ENCODE measurements at places on chromosomes 1 and 21.

DNA sequence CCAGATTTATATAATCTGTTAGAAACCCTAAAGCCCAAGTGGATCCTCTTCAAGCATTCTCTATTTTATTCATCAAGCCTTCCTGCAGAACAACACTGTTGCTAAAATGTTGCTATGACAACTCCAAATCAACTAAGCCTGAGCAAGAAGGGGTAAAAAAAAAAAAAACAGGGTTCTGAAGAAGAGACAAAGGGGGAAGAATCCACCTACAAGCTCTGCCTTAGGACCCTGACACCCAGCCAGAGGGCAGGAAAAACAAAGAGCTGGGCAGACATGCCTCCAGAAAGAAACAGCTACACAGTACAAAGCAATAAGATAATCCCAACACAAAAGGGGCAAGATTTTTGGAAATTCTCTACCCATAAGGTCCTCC lies 1.3 kb downstream of the USF1 start:
- DNase-seq = no peak

- no peak for DNase-seq
These were observed 60.9 kb downstream of the AK5 start for GRCh38 chr1:77342745-77343144.

DNA sequence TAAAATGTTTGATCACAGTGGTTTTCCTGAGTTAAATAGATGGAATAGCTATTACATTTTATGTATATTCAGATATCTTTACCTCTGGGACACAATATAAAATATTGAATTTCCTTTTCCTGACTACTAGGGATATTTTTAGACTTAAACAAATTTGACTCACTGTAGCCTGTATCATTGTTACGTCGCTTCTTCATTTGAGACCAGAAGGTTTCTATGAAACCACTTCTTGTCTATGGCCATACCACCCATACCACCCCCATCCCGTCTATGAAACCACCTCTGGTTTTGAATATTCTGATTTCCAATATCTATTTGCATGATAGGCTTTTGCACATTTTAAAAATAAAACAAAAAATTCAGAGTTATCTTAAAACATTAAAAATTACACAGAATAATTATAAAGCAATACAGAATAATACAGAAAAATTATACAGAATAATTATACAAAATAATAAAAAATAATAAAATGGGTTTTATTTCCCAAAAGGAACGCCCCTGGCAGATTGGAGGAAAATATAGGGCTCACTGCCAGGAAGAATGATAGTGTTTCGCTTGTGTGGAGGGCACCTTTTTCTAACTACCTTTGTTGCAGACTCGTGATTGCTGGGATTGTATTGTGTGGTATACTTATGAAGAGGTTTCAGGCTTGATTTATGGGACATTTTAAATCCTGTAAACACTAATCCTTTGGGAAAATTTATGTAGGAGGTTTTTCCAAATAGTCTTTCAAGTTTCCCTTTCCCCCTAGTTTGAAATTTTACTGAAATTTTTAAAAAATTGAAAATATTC lies 4.7 kb downstream of the SPEN start:
- DNase-seq = no peak

- no peak for DNase-seq
These were observed 24.5 kb upstream of the PKP1 start for GRCh38 chr1:201258763-201259230.

DNA sequence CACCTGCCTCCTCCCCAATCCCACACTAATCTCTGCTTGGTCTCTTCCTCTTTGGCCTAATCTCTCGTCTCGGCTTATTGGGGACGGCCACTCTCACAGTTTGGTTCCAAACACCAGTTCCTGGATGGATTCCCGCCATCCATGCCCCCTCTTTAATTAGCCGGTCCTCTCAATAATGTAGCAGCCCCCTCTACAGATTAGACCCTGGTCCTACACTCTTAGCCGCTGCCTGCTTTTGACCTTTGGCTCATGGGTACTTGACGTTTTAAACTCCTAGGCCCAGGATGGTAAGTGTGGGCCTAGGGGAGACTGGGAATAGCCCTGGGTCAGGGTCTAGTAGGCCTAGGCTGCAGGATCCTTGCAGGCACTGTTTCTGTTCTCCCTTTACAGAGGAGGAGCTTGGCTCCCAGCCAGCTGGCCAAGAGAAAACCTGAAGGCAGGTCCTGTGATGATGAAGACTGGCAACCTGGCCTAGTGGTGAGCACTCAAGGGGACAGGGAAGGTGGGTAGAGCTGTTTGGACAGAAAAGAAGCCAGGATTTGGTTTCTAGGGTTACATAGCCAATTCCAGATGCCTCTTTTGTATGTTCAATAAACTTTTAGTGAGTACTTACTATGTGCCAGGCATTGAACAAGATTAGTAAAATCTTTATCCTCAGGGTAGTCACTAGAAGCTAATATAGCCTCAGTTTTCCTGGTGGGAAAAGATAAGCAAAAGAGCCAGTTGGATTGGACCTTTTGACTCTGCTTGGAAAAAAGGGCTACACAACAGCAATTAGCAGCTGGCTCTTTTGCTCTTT lies 758 bp downstream of the RAD54L start:
- peak; percentile 21 for DNase-seq

DNA sequence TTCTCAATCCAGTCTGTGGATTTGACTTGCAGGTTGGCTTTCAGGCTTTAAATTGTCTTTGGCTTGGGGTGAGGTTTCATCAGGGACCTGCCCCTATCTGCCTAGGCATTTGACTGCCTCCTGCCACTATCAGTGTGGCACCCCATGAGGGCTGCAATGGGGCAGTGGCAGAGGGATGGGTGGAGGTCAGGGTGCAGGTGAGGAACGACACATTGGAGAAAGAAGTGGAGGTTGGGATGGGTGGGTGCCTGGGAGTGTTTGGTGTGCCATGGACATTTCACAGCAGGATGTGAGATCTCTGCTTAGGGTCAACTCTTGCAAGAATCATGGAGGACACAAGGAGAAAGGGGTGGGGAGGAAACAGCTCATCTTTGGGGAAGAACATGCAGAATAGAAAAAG lies 625.1 kb downstream of the PTPRU start:
- DNase-seq = no peak

DNA sequence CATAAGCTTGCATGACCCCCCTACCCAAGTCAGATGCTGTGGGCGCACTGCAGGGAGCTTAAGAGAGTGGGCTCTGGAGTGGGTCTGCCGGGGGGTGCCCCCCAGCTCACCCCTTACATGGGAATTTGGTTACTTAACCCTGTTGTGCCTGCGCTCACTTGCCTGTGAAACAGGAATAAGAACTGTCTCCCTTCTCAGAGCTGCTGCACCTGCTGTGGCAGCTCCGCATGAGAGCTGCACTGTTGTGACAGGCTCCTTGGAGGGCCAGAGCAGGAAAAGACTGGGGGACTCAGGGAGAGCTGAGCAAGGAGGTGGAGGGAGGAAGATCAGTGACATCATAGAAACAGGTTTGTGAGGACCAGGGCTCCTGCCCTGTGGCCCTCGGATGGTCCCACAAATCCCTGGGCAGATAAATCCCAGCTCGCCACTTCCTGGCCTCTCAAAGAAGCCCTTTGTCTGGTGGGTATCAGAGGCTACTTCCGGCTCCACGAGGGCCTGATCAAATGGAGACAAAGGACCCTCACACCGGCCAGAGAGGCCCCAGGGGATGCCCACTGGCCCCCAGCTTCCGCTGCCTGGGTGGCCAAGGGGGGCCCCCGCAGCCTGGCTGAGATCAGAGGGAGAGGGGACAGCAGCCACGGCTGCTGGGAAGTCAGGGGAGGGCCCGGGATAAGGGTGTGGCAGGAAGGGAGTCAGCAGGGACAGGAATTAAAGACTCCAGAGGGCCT lies 28.9 kb upstream of the LAPTM5 start:
- DNase-seq = no peak

- no peak for DNase-seq
These were observed 176.7 kb downstream of the TRIM33 start for GRCh38 chr1:114334297-114334696.

DNA sequence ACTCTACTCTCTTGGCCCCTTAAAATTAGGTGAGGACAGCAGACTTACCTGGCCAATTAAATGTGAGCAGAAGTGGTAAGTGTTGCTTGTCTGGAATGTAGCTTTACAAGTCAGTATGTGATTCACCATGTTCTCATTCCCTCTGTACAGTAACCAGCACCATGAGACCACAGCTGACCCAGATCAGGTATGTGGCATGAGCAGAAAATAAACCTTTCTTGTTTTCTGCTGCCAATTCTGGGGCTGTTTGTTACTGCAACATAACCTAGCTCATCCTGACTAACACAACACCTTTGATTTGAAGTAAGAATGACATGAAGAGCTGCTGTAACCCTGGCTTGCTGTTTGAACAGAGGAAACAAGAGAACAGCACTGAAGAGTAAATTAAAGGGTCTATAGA lies 24.9 kb downstream of the ITPKB start:
- no peak for DNase-seq

GRCh38 chr1:186896211-186896610 lies 67.5 kb downstream of the PLA2G4A start:
- no peak for DNase-seq

Data from neuronal stem cell (in vitro differentiated cells).